ENCODE measurements at places on chromosomes 12 and 14.

GRCh38 chr14:89773644-89774316, 180.8 kb downstream of the EFCAB11 start:
- peak; percentile 22 for DNase-seq

GRCh38 chr14:66619952-66620351, 112.0 kb downstream of the GPHN start:
- DNase-seq = no peak

DNA sequence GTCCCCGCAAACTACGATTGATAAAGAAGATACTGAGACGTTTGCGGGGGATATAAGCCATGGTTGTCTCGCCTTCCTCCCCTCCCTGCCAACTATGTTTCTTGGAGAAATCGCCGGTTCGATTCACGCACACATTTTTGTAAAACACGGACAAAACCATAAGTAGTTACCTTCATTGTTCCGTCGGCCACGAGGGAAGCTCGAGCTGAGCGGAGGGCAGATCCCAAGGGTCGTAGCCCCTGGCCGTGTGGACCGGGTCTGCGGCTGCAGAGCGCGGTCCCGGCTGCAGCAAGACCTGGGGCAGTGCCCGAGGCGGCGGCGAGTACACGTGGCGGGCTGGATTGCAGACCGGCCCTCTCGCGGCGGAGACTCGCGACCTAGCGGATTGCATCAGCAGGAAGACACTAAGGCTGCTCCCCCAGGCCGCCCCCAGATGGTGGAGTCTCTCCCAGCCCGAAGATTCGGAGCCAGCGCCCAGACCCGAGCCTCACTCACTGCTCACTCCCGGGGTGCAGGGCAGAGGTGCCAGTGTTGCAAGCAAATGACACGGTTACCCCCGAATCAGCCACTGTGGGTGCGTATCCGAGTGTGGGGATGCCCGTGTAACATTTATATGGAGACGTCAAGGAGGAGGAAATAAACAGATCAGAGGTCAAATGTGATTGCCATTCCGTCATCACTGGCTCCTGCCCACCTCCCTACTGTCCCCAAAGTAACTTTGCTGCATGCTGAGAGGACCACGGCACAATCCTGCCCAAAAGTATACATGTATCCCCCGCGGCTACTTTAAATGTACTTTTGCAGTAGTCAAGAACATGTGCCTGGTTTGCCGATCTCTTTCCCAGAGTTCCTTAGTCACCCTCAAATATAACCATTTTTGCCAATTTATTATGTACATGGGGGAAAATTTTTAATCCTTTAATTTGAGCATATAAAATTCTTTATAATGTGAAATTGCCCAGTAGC, at the start of gene BCAT1:
Gene BCAT1, minus strand, starts transcription at position 345 of the 966 bp plus-strand sequence. Its CDS starts 169 bp downstream, at position 176.
- peak; percentile 69 for DNase-seq

GRCh38 chr12:81712536-81712935, 46.6 kb downstream of the PPFIA2 start:
- DNase-seq = no peak

GRCh38 chr12:132357623-132358186, 28.3 kb upstream of the GALNT9 start:
- DNase-seq = no peak

DNA sequence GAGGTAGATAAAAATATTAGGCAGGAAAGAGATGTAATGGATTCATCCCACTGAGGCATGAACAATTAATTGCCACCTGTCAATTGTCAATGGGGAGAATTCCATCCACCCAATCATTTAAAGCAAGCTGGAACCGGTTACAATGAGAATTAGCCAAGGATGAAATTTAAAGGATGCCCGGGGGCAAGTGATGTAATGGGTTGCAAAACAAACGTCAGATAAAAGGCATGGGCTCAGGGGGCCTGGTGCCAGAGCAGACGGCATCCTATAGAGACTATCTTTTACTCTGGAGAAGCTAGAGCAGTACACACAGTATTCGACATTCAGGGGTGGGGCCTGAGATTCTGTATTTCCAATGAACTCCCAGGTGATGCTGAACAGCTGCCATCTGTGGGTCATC, 80.5 kb upstream of the ZFP36L1 start:
- DNase-seq = no peak

DNA sequence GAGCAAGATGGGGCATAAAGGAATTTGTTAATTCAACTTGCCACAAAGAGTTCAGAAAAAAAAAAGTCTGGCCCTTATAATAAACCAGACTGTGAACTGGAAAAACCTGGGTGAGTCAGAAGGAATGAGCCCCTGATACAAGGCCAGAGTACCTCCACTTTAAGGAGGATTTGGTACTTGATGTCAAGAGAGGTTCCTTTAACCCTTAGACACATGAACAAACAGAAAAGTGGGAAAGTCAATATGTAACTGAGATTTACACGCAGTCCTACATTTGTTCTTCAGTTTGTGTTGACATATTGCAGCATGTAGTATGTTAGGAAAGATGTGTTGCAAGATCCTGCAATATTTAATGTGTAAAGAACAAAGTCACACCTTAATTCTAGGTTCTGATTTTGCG, 14.2 kb upstream of the SLC38A4 start:
- no peak for DNase-seq

DNA sequence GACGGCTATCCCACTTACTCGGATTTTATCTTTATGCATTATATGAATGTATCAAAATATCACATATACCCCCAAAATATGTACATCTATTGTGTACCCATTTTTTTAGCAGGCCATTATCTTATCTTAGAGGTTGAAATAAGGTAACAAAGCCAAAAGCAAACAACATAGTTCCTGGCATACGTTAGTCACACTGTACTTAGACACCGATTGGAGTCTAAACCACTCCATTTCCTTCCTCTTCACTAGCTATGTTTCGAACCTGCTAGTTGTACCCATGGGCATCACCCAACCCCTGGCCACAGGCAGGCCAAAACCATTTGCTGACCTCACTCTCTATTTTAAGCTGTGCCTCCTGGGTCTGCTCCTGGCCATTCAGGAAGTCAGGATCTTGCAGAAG, 66.3 kb downstream of the GRIN2B start:
- no peak for DNase-seq

GRCh38 chr12:92927436-92928281, 1.4 kb downstream of the EEA1 start:
- peak; percentile 76 for DNase-seq

GRCh38 chr12:53480491-53481442, 18.5 kb downstream of the MAP3K12 start:
- DNase-seq = no peak

DNA sequence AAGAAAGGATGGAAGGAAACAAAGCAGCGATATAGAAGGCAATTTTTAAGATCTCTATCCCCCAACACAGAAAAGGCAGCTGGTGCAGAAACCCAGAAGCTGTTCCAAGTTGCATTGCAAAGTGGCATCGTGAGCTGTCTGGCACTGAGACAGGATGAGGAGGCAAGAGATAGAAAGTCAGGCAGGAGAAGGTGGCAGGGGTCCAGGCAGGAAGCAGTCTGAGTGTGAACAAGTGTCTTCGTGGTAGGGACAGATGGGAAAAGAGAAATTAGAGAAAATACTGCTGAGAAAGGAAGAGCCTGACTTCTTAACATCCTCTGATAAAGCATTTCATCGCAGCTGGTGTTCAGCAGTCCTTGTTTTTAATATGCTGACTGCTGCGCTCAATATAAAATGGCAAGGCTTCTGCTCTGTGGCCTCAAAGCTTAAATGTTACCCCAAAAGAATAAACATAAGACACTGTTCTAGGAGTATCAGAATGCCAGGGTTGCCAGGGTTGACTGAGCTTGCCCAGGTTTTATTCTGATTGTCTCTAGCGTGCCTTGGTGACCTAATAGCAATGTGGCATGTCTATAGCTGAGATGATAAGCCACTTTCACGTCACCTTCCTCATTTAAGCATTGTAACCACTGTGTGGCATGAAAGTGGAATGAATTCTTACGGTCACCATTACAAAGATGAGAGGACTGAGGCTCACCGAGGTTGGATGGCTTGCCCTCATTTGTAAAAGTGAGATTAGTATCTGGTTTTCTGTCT, 397.6 kb downstream of the NUAK1 start:
- no peak for DNase-seq

DNA sequence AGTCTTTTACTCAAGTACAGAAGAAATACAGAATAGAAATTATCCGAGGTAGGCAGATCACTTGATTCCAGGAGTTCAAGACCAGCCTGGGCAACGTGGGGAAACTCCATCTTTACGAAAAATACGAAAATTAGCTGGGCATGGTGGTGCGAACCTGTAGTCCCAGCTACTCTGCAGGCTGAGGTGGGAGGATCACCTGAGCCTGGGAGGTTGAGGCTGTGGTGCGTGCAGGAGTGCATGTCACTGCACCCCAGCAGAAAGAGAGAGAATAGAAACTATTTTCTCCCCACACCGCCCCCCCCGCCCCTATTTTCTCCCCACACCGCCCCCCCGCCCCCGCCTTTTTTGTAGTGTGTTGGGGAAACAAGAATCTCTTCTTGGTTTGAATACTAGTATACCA, 2.2 kb downstream of the DNM1L start:
- no peak for DNase-seq

DNA sequence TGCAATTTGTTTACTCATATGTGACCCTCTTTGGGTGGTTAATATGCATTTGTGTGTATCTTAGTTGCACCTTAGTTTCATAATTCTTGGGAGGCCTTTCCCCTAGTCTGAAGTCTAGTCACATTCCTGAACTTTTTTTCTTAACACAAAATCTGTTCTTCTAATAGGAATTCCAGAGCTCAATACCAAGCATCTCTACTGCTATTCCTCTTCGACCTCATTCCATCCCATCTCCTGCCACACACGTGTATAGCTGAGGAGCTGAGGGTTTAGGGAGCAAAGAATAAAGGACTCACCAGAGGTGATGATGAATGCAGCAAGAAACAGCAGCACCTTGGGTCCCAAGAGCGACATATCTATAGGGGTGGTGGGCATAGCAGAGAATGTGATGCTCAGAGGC, 875 bp downstream of the MFAP5 start:
- no peak for DNase-seq

DNA sequence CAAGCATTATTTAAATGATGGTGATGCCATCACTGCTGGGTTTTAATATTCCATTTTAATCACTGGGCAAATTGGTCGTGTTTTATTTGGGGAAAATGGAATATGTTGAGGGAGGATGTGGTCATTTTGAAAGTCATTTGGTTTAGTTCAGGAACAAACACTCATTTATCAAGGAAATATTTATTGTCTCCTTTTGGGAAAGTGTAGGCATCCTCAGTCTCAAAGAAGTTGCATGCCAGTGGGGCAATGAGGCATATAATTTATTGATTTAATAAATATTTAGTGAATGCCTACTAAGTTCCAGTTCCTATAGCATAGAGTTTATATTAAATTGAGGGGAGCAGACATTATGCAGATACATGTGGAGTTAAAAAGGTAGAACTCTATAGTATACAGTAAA, 134.3 kb downstream of the NPAS3 start:
- no peak for DNase-seq

DNA sequence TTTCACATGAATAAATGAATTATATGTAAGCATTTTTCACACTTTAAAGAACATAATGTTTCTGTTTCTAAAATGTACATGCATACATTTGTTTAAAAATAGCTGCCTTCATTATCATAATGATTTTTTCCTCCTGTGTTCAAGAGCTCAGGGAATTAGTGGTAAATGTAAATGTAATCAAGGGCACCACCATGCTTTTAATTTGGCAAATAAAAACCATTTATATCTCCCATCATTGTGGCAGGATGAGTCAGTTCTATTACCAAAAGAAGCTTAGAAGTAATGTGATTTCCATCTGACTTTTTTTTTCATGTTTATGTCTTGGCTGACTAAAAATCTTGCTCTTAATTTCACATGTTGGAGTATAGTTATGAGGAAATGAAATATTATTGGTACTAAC, 176.1 kb downstream of the GXYLT1 start:
- no peak for DNase-seq

DNA sequence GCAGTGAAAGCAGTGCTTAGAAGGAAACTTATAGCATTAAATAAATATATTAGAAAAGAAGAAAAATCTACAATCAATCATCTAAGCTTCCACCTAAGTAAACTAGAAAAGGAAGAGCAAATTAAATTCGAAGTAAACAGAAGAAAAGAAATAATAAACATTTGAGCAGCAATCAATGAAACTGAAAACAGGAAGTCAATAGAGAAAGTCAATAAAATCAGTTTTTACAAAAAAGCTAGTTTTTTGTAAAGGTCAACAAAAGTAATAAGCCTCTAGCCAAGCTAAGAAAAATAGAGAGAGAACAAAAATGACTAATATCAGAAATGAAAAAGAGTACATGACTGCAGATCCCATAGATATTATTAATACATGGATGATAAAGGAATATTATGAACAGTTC, 34.2 kb upstream of the KTN1 start:
- no peak for DNase-seq

Measured in RCC 7860 (cell line).